GM20000 (cell line): ENCODE measurements at places on chromosomes 12 and 14.

- DNase-seq, result no peak
Observed at GRCh38 chr14:20836668-20837338, 34.2 kb upstream of the RNASE1 start.

- DNase-seq, result no peak
Observed at GRCh38 chr12:24820872-24821271, 128.0 kb downstream of the BCAT1 start.

DNA sequence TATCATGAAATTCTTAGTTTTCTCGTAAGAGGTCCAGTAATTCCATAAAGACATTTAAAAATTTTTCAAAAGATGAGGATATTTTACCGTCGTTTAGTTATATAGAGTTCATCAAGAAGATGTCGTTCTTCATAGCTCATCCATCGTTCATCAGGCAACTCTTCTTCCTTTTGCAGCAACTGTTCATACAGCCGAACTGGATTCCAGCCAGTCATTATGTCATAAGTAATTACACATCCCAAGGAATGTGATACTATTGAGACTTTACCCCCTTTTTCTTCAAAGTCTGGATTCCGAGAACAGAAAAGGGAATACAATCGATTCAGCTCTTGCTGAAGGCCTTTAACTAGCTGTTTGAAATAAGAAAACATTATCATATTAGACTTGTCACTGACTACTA is 90.3 kb downstream of the DDHD1 start:
- DNase-seq, result no peak

- no peak for DNase-seq
Observed at GRCh38 chr14:91417983-91418386, 365 bp upstream of the CCDC88C start.

DNA sequence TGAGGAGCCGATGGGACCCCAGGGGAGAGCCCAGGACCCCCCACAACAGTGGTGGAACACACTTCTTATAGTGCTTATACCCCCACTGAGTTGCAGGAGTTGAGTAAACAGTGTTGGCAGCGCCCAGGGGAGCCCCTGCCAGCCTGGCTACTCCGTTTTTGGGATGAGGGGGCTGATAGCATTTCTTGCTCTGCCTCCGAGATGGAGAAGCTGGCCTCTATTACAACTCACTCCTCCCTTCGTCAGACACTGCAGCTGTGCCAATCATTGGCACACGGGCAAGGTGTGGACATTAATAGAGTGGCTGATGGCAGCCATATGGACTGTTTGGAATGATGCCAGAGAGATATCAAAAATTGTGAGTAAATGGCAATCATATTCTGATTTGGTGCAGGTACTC is 94.9 kb upstream of the TMPO start:
- DNase-seq, result no peak

DNA sequence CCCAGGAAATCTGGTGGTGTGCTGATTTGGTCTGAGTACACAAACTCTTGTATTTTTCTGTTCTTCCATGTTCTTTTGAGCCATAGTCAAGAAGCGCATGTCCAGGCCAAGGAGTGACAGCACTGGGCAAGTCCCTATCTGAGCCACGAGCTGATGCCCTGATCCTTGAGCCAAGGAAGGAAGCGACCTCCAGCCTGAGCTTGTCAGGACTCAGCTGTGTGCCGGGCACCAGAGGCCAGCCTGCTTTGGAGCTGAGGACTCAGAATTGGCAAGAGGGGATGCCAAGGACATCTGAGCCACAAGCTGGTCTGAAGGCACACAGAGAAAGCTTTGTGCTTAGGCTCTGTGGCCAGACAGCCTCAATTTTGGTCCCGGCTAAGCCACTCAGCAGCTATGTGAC is 52.6 kb downstream of the GALNT16 start:
- DNase-seq, result no peak

DNA sequence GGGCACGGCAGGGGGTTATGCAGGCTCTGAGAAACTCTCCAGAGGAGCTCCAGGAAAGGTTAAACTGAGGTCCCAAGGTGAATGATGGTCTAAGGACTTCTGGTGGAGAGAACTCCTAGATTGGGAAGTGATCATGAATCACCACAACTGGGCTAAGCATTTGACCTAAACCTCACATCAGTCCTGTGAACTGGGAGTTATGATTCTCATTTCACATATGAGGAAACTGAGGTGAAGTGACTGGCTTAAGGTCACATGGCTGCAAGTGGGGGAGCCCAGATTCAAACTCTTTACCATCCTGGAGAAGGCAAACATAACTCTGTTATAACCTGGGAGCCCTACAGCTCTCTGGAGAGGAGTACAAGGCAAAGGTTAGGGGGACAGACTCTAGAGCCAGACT is 4.2 kb downstream of the RARG start:
- DNase-seq, result no peak

DNA sequence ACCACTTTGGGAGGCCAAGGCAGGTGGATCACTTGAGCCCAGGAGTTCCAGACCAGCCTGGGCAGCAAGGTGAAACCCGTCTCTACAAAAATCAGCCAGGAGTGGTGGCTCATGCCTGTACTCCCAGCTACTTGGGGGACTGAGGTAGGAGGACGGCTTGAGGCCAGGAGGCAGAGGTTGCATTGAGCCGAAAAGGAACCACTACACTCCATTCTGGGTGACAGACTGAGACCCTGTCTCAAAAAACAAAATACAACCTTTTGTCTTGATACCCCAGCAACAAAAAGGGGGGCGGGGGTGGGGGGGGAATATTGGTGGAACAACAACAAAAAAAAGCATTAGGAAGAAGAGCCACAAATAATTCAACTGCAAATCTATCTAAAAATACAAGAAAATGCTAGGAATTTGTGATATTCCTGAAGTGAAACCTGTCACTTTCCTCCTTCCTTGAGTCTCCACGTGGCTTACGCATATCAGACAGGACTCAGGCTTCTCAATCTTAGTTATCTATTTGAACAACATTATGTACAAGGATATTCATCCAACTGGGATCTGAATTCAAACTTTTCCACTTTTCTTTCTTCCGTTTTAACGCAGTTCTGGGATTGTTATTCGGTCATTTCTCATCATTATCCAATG is 1.3 kb downstream of the R3HDM2 start:
- no peak for DNase-seq

GRCh38 chr14:76168531-76168930 is 16.8 kb downstream of the GPATCH2L start:
- DNase-seq, result no peak

GRCh38 chr14:102802834-102803523 is 25.7 kb downstream of the TRAF3 start:
- DNase-seq, result no peak

GRCh38 chr12:131118371-131118770 is 164.7 kb downstream of the ADGRD1 start:
- DNase-seq, result no peak

- no peak for DNase-seq
Observed at GRCh38 chr12:72025524-72025923, 86.9 kb downstream of the TPH2 start.

GRCh38 chr14:25102788-25103187 is 52.8 kb upstream of the STXBP6 start:
- no peak for DNase-seq

DNA sequence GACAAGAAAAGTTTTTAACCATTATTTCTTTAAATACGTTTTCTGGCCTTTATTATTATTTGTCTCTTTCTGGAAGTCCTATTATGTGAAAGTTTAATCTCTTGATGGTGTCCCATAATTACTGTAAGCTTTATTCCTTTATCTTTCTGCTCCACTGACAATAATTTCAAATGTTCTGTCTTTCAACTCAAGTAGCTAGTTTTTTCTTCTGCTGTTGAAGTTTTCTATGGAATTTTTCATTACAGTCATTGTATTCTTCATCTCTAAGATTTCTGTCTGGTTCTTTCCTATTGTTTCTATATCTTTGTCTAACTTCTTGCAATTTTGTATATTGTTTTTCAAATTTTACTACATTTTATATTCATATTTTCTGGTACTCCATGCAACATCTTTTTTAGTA is 173.6 kb upstream of the MGAT4C start:
- DNase-seq, result no peak

- DNase-seq, result no peak
Observed at GRCh38 chr12:3097186-3097804, 20.1 kb downstream of the TSPAN9 start.
